ENCODE measurements at places on chromosomes 4 and X.

DNA sequence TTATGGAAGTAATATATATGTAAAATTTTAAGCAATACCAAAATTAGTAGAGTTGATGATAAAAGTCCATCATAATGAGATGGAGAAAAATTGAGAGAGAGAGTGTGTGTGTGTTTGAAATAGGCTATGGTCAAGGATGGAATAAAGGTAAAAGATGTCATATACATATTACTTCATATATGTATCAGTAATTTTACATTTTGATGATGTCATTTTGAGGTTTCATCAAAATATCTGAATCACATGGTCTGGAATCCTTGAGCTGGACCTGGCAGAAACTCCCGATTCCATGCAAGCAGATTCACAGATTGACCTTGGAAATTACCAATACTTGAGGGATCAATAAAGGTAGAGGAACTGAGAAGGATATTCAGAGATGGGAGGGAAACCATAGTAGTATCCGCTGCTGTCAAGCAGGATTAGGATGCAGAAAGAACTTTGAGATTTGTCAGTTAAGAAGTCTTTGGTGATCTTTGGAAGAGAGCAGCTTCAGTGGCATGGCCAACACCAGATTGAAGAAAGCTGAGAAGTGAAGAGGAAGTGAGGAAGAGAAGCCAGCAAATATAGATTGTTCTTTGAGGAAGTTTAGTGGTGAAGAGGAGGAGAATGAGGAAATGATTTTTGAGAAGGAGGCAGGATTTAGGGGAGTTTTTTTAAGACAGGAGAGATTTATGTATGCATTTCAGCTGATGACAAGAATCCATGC is 21.5 kb downstream of the DNAAF6 start:
- DNase-seq: no peak

DNA sequence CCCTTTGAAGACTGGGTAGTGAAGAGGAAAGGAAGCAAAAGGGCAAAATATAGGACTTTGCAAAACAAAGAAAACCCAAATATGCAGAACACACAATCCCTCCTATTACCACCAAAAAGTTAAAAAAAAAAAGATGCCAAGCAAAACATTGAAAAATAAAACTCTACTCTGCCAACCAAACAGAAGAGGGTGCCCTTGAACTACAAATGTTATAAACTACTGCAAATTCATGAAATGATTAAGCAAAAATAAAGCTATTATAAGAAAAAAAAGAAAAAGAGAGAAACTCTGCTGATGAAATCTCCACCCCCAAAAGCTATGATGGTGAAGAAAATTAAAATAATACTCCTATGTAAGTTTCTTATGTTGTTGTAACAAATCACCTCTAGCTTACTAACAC is 168.5 kb upstream of the STK26 start:
- DNase-seq: peak; percentile 1

- no peak for DNase-seq
Observed at GRCh38 chr4:41287005-41287404, 30.3 kb downstream of the UCHL1 start.

- no peak for DNase-seq
Observed at GRCh38 chrX:16700734-16701133, 11.7 kb downstream of the CTPS2 start.

DNA sequence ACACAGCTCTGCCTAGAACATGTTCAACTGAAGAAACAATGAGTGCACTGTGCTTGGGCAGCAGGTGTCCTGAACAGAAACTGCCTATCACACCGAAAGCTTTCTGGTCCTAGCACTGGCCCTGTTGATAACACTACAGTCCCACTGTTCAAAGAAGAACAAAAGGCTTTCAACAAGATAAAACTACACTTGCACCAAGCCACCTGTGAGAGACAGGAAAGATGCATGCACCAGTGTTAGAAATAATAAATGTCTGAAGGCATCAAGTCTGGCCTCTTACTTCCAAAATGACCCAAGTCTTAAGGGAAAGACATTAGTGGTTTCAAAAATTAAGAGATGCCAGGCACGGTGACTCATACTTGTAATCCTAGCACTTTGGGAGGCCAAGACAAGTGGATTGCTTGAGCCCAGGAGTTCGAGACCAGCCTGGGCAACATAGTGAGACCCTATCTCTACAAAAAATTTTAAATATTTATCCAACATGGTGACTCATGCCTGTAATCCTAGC is 68.7 kb downstream of the APBB2 start:
- peak; percentile 66 for DNase-seq

- DNase-seq: no peak
Observed at GRCh38 chrX:39301036-39301435, 499.8 kb downstream of the MID1IP1 start.

DNA sequence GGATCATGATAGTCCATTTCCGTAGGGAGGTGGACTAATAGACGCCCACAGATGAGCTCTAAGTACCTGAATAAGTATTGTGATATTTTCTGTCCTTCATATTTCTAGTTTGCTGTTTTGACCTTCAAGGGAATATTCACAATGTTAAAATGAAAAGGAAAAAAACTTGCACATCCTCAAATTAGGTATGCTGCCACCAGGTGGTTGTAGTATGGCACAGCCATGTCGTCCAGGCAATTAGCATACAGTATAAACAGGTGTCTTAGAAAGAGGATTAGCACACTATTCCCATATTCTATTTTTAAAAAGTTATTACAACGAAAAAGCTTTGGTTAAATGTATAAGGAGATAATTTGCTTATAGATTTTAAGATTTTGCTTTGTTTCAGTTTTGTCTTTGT is 802.0 kb downstream of the RPA4 start:
- DNase-seq: peak; percentile 17

DNA sequence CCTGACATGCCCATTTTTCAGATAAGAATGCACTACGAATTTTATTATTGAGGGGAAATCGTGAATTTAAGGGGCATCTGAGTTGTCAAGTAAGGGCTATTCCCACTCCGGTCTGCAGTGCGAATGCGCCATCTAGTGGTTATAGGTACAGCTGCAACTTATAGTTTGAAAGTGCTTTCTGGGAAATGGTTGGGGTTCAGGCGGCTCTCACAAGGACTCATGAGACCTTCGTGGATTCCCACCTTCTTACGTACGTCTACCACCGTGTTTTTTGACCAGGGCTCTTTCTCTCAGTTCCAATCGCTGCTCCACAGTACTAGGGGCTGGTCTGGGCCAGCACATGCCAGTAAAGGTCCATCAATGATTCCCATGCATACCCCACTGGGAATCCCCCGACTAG is 12.3 kb downstream of the MSL3 start:
- DNase-seq: peak; percentile 55

DNA sequence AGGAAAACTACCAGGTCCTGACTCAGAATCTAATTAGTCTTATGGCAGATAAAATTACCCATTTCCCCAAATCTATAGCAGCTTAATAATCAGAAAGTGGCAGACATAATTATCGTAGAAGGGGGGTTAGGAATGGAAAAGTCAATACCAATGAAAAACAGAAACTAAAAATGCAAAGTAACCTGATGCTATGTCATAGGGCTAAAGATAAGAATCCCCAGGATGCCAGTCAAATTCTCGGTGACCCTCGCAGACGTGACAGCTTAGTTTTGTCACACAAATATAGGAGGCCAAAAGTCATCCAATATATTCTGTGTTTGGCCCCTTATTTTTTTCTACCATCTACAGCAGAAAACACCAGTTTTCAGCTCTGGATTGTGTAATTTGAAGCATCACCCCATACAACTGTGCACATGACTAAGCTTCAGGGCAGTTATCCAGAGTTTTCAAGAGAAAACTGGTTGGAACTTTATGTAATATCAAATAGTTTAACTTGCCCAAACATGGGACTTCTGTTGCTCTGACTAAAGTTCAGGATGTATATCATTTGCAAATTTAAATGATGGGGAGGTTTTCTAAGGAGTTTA is 30.9 kb downstream of the RASSF6 start:
- peak; percentile 81 for DNase-seq

GRCh38 chr4:72663828-72664227 is 94.8 kb upstream of the ADAMTS3 start:
- DNase-seq: no peak

DNA sequence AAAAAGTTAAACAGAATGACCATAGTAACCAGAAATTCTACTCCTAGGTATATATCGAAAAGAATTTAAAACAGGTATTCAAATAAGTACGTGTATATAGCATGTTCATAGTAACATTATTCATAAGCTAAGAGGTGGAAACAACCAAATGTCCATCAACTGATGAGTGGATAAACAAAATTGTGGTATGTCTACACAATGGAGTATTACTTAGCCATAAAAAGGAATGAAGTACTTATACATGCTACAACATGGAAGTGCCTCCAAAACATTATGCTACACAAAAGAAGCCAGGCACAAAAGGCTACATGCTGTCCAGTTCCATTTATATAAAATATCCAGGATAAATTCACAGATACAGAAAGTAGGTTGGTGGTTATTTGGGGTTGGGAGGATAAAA is 76.5 kb downstream of the CD99L2 start:
- no peak for DNase-seq

GRCh38 chr4:38024206-38024509 is 64.0 kb downstream of the PTTG2 start:
- DNase-seq: no peak

- peak; percentile 58 for DNase-seq
Observed at GRCh38 chr4:64539234-64539849, 130.1 kb upstream of the TECRL start.

- peak; percentile 23 for DNase-seq
Observed at GRCh38 chr4:111945014-111945413, 200.2 kb upstream of the FAM241A start.

GRCh38 chrX:80984118-80984517 is 174.4 kb upstream of the BRWD3 start:
- no peak for DNase-seq

DNA sequence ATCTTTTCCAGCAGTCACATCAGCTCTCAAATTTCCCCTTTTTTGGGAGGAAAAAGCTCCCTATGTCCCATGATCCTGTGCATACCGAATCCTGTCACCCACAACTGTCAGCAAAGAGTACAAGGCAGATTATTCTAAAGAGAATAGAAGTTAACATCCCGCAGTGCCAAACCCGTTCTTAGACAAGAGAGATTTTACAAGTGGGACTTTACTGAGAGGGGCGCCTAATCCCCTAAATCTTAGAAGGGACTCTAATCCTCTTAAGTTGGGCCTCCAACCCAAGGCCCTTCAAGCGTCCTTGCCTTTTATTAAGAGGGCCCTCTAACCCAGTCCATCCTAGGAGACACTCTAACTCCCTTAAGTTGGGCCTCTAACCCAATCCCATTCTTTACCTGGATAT is 193.9 kb downstream of the CPXCR1 start:
- DNase-seq: no peak

- DNase-seq: no peak
Observed at GRCh38 chr4:18318682-18319388, 297.3 kb upstream of the LCORL start.

GRCh38 chrX:150499240-150499639 is 69.2 kb upstream of the MTM1 start:
- no peak for DNase-seq

DNA sequence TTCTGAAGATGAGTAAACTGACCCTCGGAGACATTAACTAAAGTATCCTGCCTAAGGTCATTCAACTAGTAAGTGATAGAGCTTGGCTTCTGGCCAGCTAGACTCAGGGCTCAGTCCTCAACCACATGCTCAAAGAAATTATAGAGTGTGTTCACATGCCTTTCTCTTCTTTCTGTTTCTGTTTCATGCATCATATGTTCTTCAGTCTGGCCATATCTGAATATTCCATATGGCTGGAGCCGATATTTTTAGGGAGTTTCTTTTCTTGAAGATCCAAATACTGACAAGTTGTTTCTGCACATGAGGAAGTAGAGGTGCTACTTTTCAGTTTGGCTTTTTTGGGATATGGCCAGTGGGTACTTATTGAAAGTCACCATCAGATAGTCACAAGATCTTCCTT is 44.9 kb downstream of the MMRN1 start:
- DNase-seq: no peak

DNA sequence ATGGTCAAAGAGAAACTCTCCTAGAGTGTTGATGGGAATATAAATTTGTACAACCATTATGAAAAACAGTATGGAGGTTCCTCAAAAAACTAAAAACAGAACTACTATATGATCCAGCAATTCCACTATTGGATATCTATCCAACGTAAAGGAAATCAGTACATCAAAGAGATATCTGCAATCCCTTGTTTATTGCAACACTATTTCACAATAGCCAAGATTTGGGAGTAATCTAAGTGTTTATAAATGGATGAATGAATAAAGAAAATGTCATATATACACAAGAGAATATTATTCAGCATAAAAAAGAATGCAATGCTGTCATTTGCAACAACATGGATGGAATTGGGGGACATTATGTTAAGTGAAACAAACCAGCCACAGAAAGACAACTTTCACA is 1118.1 kb upstream of the PRKX start:
- no peak for DNase-seq

DNA sequence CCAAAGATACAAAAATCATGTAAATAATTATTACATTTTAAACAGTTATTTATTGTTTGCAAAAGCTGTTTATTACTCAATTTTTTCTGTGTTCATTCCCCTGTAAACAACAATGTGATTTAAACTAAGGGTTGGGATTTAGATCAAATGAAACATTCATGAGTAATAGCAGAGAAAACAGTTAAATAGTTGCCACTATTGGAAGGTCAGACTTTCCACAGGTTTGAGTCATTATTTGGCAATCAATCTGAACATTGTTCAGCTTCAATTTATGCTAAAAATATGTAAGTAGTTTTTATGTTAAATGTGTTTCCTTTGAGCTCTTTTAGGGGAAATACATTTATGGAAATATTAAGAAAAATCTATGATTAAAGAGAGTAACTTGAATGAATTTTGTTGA is 144.9 kb downstream of the STIM2 start:
- peak; percentile 70 for DNase-seq

All from AG10803 (cell line).